Suppressor macrophage treated with lipopolysaccharide for 1 hour (primary cell): ENCODE measurements at places on chromosomes 1 and 21.

DNA sequence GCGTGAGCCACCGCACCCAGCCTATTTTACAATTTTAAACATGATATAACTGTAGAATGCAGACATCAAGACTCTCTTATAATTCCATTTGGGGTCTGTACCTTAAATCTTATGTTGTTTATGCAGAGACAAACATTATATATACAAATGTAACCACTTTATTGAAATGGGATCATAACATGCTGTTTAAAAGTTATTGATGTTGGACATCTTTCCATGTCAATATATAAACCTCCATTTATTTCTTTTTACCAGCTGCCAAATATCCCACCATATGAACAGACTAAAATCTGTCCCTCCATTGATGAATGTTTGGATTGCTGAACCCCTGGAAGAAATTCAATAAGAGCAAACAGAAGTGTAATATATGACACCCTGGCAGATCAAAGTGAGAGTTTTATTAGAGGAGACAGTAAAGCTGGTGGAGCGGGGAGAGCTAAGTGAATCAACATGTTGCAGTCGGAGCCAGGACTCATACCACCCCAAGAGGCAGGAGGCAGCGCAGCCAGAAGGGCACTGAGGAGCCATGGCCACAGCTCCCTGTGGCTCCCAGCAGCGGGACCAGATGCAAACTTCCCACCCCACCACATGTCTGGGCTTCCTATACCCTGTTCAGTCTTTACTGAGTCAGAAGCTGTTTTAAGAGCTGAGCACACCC lies 4.7 kb upstream of the PCSK9 start:
- no peak for DNase-seq

DNA sequence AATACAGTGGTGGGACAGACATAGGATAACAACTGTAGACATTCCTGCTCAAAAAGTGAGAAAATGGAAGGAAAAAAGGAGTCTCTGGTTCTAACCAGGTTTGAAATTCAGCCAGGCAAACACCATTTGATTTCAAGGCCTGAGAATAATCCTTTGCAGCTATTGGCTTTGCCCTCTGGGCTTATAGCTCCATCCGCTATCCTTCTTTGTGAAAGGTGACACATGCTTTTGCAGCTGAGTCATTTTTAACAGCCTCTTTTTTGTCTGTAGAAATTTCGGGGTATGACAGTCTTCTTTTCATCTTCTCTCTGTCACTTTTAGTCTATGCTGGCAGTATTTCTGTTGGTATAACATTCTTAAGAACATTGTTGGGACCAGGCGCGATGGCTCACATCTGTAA lies 16.2 kb downstream of the SDHC start:
- no peak for DNase-seq

GRCh38 chr1:21174654-21175323 lies 1.9 kb downstream of the EIF4G3 start:
- DNase-seq = no peak

DNA sequence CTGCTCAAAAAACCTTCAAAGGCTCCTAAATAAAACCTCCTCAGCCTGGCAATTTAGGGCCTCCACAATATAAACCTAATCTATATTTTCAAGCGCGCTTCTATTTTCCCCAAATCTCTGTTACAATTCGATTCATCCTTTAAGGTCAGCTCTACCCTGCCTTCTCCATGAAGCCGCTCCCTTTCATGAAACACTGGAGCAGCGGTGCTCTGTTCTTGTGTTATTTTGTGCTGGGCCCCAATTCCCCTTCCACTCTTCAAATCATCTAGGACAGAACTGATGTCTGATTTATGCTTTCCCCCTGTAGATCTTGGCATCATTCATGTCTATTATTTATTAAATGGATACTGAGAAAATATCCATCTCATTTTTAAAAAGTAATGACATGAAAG lies 6.9 kb downstream of the ERRFI1 start:
- no peak for DNase-seq
